ENCODE measurements at places on chromosomes 12 and 14. TPM values are rescaled to one million over a fixed set of nuclear protein-coding genes. Genes with fewer than 3 reads are reported as not detected.

The CAPZA3 gene
- not detected for total RNA-seq

The IFNG-AS1 gene
- 0.80 TPM for total RNA-seq

The OR10A7 gene
- total RNA-seq, result not detected

The TCL1B gene
- total RNA-seq, result not detected

The SDR9C7 gene
- not detected for total RNA-seq

The CDKN3 gene
- 7.6 TPM for total RNA-seq

The AEBP2 gene
- total RNA-seq, result 30.7 TPM

DNA sequence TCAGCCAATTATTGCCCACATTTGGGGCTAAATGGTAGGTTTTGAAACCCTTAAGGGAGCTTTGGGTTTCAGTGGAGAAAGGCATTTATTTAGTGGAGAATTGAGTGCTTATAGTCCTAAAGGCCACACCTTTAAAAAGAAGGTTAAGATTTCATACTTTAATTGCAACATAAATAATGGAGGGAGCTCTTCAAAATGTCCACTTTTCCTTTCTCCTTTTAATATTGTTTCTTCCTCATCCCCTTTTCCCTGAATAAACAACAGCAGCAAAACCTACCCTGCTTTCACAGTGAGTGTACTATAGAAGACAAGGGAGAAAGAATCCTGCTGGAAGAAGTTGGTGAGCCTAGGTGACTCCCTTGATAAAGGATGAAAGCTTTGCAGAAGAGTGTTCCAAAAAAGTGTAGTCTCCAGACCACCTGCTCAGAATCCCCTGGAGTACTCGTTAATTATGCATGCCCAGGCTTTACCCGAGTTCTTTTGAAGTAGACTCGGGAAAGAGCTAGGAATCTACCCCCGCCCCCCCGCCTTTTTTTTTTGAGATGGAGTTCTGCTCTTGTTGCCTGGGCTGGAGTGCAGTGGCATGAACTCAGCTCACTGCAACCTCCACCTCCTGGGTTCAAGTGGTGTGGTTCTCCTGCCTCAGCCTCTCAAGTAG is 11.5 kb upstream of the EID3 start:
- DNase-seq, result no peak

DNA sequence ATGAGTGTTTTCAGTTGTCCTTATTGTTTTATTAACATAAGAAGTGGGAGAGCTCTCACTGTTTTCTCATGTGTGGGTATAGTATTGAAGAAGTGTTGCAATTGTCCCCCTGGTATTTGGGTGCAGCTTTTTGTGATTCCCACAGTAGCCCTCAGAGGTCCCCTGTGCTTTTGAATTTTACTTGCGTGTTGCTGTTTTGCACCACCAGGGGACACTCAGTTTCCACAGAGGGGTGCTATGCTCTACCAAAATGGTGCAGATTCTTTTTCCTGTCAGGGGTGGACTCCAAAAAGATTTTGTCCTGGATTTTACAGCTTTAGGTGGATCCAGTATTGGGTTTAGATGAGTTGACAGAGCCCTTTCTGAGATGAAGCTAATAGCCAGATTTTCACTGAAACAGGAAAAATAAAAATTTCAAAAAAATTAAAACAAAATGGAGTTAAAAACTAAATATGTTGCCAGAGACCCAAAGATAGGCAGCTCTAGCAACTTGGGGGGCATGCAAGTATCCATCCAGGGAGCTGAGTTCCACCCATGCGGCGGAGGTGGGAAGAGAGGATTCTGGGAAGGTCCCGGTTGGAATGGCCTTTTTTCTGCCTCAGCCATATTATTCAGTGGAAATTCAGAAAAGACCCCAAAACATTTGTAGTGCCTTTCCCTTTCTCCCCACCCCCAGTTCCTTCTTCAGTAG is 50.2 kb downstream of the TTLL5 start:
- DNase-seq, result no peak

- no peak for DNase-seq
These were observed 16.3 kb downstream of the RAPGEF3 start for GRCh38 chr12:47742253-47742825.

DNA sequence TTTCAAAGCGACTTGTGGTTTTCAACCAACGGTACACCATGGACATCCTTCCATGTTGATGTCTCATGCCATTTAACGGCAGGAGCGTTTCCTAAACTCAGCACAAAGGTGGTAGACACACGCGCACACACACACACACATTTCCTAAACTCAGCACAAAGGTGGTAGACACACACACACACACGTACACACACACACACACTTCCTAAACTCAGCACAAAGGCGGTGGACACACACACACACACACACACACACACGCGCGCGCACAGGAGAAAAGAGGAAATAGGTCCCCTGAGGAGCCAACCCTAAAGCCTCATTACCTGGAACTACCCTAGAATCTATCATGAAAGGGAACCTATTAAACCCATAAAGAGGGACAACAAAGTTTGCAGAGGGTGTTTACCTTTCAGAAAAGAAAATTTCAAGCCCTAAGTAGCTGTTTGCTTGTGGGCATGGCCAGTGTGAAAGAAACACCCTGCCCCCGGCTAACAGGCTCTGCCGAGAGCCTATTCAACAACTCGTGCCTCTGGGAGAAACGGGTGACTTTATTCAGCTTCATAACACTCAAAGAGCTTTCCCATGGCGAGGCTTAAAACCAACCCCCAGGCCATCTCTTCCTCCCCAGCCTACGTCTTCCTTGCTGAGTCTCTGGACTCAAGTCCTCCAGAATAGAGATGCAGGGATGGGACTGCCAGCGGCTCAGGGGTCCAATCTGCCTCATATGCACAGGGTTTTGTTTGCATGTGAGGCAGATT is 31.8 kb downstream of the SLC8B1 start:
- no peak for DNase-seq

DNA sequence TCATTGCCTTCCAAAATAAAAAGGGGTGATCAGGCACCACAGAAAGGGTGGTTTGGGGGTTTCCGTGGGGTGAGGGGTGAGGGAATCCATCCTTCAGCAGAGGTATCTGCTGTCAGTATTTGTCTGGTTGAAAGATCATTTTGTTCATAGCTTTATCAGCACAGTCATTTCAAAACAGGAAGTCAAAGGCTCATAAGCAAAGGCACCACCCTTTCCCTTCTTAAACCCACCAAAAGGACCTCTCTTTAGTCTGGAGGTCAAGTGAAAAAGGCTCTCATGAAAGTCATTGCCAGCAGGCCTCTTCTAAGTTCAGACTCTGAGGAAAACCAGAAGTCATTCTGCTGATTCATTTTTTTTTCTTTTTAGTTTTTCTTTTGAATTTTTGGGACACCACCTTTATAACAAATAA is 6.2 kb downstream of the CHST11 start:
- no peak for DNase-seq
